ENCODE measurements at places on chromosomes 11 and 22. TPM values are rescaled to one million over a fixed set of nuclear protein-coding genes. Genes with fewer than 3 reads are reported as not detected.

BIK gene
- total RNA-seq = 15.2 TPM

SCGB2A2 gene
- not detected for total RNA-seq

DNA sequence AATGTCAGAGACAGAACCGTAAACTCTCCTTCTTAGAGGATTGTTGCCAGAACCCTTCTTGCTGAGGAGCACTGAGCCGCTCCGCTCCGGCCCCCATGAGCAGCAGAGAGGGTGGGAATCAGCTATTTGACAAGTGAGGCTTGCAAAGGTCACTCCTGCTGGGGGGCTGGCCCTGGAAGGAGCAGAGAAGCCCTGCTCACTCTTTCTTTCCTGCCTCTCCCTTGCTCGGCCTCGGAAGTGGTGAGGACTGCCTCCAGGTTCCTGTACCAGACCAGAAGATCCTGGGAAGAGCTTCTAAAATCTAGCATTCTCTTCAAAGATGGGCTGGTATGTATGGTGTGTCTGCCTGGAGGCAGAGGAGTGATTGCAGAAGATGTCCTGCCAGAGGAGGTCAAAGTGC, 168.6 kb upstream of the NECTIN1 start:
- no peak for DNase-seq

DNA sequence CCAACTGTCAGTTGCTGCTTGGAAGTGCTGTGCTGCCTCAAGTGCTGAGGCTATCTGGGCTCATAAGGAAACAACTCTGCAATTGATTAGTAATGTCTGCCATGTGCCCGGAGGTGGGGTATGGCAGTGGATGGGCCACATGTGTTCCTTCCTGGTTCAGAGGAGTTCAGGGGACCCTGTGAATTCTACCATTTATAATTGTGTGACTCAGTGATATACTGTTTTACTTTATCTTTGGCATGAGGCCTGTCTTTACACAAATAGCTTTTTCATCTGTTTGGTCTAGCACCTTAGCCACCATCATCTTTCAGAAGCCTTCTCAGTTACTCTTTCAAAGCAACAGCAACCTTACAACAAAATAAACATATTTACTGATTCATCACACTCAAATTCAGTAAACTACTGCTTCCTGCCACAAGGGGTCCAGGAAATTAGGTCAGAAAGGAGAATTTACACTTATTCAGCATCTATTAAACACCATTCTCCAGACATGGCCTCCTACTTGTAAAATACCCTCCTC, 20.9 kb downstream of the DKK3 start:
- no peak for DNase-seq

DNA sequence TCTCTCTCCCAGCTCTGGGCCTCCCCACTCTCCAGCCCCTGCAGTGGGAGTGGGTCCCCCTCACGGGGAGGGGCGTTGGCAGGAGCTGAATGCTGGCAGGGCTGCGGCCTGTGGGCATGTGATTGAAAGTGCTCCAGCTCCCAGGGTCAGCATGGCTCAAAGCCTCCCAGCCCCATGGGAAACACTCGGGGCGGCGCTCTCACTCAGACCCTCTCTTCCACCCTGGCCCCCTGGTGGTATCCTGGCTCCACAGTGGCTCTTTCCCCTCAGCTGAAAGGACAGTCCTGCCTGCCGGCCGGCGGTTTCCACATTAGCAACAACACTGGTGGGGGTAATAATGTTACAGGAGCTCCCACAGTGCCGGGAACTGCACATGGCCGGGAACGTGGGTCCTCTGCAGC, 35.5 kb downstream of the POLR3H start:
- no peak for DNase-seq
